Caco-2 (cell line): ENCODE measurements at places on chromosomes 6 and 20. TPM values are rescaled to one million over a fixed set of nuclear protein-coding genes. Genes with fewer than 3 reads are reported as not detected.
A peak's percentile ranks its signal among the peaks of the same experiment; 100 is the strongest.

DNA sequence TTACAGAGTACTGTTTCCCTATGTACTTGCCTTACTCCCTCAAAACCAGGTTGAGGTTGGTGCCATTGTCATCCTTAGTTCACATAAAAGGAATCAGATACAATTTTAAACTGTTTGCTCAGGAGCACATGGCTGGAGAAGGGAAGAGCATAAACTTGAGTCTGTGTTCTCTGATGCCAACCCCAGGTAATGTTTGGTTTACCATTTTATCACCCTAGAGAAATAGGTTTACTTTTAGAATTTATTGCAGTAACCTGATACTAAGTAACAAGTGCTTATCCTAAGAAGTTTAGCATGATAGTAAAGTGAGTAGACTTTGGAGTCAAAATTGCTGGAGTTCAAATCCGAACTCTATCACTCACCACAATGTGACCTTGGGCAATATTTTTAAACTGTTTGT, 86.3 kb downstream of the RFPL4B start:
- no peaks in the 10 kb centered on the region for H3K27me3 ChIP-seq
- H3K4me3 ChIP-seq = no peak overlapping the region
- H3K27ac ChIP-seq = no peak overlapping the region

GRCh38 chr20:37630166-37630565, 63.7 kb upstream of the CTNNBL1 start:
- no peaks in the 10 kb centered on the region for H3K27me3 ChIP-seq
- H3K27ac ChIP-seq = no peak overlapping the region
- peaks cover 4% of the 10 kb centered on the region; the same call in 1 of the 2 replicates for H3K4me1 ChIP-seq
- no peaks in the 10 kb centered on the region for H3K36me3 ChIP-seq
- no peak for DNase-seq

The KHDC1 gene
- 8.1 and 8.6 TPM in 2 replicates for total RNA-seq

GRCh38 chr20:58993332-58994248, 12.5 kb downstream of the NELFCD start:
- DNase-seq = peak; percentile 41
- H3K4me3 ChIP-seq = no peak overlapping the region
- no peak overlapping the region for H3K27ac ChIP-seq
- peaks cover 15% of the 10 kb centered on the region for H3K4me1 ChIP-seq
- H3K27me3 ChIP-seq = no peaks in the 10 kb centered on the region

The ZC3H12D gene
- 0.57 and 0.65 TPM in 2 replicates for total RNA-seq

The TMEM170B gene
- total RNA-seq = 3.1 and 4.0 TPM in 2 replicates

GRCh38 chr20:34190679-34191090, 50.5 kb upstream of the ASIP start:
- no peaks in the 10 kb centered on the region; the same call in 1 of the 2 replicates for H3K27me3 ChIP-seq
- no peaks in the 10 kb centered on the region for H3K4me1 ChIP-seq
- no peaks in the 10 kb centered on the region for H3K36me3 ChIP-seq
- peak; percentile 89 for DNase-seq
- no peak overlapping the region for H3K27ac ChIP-seq

DNA sequence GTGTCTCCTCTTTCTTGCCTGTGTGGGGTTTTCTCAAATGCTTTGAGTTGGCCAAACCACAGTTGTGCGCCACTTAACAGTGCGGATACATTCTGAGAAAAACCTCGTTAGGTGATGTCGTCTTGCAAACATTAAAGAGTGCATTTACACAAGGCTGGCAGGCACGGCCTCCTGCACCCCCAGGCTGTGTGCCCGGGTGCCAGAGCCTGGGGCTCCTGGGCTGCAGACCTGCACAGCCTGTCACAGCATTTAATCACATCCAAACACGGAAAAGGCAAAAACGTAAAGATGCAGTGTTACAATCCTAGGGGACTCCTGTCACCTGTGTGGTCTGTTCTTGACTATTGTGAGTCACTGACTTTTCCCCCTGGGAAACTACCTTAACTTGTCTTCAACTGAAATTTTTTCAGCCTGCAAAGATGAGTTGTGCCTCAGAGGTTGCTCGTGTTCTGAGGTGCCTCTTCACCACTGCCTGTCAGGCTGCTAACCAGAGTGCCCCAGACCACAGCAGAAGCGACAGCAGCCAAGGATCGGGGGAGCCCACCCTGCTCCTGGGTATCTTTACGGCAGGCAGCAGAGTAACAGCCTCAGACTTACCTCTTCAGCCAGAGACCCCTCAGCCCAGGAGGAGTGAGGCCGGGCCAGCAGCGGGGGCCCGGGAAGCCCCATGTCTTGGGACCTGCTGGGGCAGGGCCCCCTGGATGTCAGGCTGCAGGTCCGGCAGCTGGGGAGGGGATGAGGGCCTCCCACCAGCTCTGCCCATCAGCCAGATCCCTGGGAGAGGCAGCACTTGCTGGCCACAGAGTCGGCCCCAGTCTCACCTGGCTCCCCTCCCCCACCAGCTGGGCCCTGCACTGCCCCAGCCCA, 683 bp upstream of the C20orf204 start:
- no peak for DNase-seq
- H3K27me3 ChIP-seq = no peaks in the 10 kb centered on the region
- H3K36me3 ChIP-seq = peaks cover 6% of the 10 kb centered on the region; the same call in 1 of the 2 replicates
- H3K4me1 ChIP-seq = peaks cover 34% of the 10 kb centered on the region

DNA sequence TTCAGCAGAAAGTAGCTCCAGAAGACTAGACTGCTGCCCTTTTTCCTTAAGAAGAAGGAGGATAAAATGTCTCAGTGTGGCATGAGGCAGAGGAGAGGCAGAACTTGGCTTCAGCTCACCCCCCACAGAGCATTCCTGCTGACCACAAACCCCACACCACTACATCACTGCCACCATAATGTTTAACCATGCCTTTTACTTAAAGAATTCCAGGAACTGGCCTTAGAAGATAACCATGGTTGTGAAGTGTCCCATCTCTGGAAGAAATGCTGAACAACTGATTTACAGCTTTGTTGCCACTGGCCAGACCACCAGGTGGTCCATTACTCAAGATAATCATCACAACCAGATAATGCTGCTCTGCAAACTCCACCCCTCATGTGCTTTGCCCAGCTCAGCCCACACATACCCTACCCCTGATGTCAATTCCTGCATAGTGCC, 154.1 kb downstream of the CD24 start:
- peaks cover 8% of the 10 kb centered on the region for H3K4me1 ChIP-seq
- H3K27me3 ChIP-seq = no peaks in the 10 kb centered on the region
- no peak overlapping the region for H3K27ac ChIP-seq
- no peak overlapping the region for H3K4me3 ChIP-seq

GRCh38 chr6:166553563-166554271, 32.8 kb downstream of the RAMACL start:
- H3K36me3 ChIP-seq = no peaks in the 10 kb centered on the region
- H3K4me1 ChIP-seq = no peaks in the 10 kb centered on the region
- H3K4me3 ChIP-seq = no peak overlapping the region
- no peak for DNase-seq
- peaks cover 2% of the 10 kb centered on the region for H3K27me3 ChIP-seq
- H3K27ac ChIP-seq = no peak overlapping the region

The OR2H1 gene
- not detected in 2 replicates for total RNA-seq

DNA sequence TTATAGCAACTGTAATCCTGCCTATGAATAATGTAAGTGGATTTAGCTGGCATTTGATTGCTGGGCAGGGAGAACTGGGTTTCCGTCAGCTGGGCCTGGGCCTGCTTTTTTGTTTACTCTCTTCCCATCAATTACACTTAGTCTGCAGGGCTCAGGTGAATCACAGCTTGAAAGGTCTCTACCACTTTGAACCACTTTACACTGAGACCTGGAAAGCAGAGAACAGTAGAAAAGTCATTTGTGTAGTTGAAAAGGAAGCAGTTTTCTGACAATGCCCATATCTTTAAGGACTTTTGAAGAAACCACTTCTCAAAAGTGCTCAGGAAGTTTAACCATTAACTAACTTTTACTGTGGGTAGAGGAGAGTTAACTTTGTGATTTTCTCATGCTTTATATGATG, 315.4 kb upstream of the SASH1 start:
- H3K4me1 ChIP-seq = no peaks in the 10 kb centered on the region
- H3K4me3 ChIP-seq = no peak overlapping the region
- no peak for DNase-seq
- H3K27me3 ChIP-seq = no peaks in the 10 kb centered on the region

GRCh38 chr6:44787254-44787834, 399.8 kb downstream of the CDC5L start:
- H3K36me3 ChIP-seq = no peaks in the 10 kb centered on the region
- H3K27ac ChIP-seq = no peak overlapping the region
- no peak for DNase-seq
- H3K4me1 ChIP-seq = no peaks in the 10 kb centered on the region
- H3K27me3 ChIP-seq = no peaks in the 10 kb centered on the region

DNA sequence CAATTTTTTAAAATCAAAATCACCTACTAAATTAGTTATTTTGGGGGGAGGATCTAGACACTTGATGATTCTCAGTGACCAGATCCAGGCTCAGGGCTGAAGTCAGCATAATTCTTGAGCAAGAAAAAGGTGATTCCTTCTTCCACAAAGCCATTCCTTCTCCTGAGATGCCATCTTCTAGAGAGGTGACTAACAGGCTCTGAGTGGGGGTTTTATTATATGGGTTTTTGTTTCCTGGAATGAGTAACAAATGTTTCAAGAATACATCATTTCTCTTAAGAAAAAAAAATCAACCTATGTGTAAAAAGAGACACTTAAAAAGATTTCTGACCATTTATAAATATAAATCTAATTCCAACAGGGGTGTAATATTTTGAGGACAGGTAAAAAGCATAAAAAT, 154.3 kb downstream of the NFATC2 start:
- H3K27ac ChIP-seq = no peak overlapping the region
- H3K4me1 ChIP-seq = peaks cover 14% of the 10 kb centered on the region
- H3K4me3 ChIP-seq = no peak overlapping the region

The ASXL1 gene
- 226 and 233 TPM in 2 replicates for total RNA-seq

The GABRR1 gene
- 0.12 and 0.43 TPM in 2 replicates for total RNA-seq

DNA sequence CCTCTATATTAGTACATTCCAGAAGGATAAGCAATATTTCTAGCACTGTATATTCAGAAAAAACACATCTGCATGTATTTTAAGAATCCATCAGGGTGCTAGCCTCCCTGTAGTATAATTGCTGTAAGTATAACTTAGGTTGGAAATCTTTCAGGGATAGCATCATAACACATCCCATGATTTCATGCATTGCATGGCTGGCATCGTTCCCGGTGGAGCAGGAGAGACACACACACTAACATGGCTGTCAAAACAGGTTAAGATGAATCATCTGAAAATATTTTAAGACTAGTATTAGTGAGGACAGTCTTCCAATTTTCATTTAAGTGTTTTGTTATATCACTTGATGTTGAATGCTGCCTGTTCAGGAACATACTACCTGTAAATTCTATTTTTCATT, 32.1 kb upstream of the CENPW start:
- no peaks in the 10 kb centered on the region for H3K4me1 ChIP-seq
- H3K36me3 ChIP-seq = no peaks in the 10 kb centered on the region
- no peaks in the 10 kb centered on the region for H3K27me3 ChIP-seq
- H3K4me3 ChIP-seq = no peak overlapping the region

GRCh38 chr6:26312501-26313397, 52.2 kb upstream of the BTN3A2 start:
- H3K36me3 ChIP-seq = no peaks in the 10 kb centered on the region
- peaks cover 17% of the 10 kb centered on the region for H3K4me1 ChIP-seq
- no peaks in the 10 kb centered on the region for H3K27me3 ChIP-seq
- peak overlapping the region; percentile 95 for H3K27ac ChIP-seq
- DNase-seq = peak; percentile 84

- peaks cover 6% of the 10 kb centered on the region for H3K27me3 ChIP-seq
- no peak overlapping the region for H3K4me3 ChIP-seq
- H3K36me3 ChIP-seq = no peaks in the 10 kb centered on the region
- DNase-seq = peak; percentile 35
- no peak overlapping the region for H3K27ac ChIP-seq
These were observed 66.3 kb downstream of the YTHDF1 start for GRCh38 chr20:63149531-63150192.

DNA sequence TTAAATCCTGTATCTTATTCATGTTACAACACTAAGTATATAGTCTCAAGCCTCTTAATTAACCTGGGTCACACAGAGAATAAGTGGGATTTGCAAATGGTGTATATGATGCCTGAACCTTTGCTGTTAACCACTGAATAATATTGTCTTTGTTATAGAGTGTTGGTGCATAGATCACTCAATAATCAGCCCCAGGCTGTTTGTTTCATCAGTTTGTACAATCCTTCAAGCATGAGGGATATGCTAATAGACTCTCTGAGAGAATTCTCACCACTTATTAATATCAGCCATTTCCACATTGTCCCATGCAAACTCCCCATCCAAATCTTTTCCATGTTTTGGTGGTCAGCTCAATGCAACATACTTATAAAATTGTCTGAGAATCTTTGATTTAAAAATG, 21.7 kb downstream of the OR2B6 start:
- H3K36me3 ChIP-seq = no peaks in the 10 kb centered on the region
- DNase-seq = no peak

The PXDC1 gene
- total RNA-seq = 36.9 and 42.9 TPM in 2 replicates

GRCh38 chr6:36386495-36387439, 702 bp downstream of the ETV7 start:
- H3K27me3 ChIP-seq = peaks cover 3% of the 10 kb centered on the region; the same call in 1 of the 2 replicates
- H3K36me3 ChIP-seq = no peaks in the 10 kb centered on the region
- no peaks in the 10 kb centered on the region for H3K4me1 ChIP-seq

The SLC24A3 gene
- total RNA-seq = 0.14 and 0.21 TPM in 2 replicates

- DNase-seq = no peak
- no peaks in the 10 kb centered on the region for H3K27me3 ChIP-seq
- H3K27ac ChIP-seq = no peak overlapping the region
- H3K36me3 ChIP-seq = no peaks in the 10 kb centered on the region; the same call in 1 of the 2 replicates
- H3K4me3 ChIP-seq = no peak overlapping the region
- no peaks in the 10 kb centered on the region for H3K4me1 ChIP-seq
These were observed 110.8 kb upstream of the SCP2D1 start for GRCh38 chr20:18702736-18703135.

The PSORS1C2 gene
- total RNA-seq = not detected in 2 replicates

The HLA-DRB1 gene
- not detected in 2 replicates for total RNA-seq

The TNFRSF6B gene
- total RNA-seq = not detected in 2 replicates

GRCh38 chr6:30684386-30685156, 1.9 kb downstream of the PPP1R18 start:
- no peak overlapping the region for H3K27ac ChIP-seq
- no peak for DNase-seq
- H3K4me3 ChIP-seq = no peak overlapping the region

DNA sequence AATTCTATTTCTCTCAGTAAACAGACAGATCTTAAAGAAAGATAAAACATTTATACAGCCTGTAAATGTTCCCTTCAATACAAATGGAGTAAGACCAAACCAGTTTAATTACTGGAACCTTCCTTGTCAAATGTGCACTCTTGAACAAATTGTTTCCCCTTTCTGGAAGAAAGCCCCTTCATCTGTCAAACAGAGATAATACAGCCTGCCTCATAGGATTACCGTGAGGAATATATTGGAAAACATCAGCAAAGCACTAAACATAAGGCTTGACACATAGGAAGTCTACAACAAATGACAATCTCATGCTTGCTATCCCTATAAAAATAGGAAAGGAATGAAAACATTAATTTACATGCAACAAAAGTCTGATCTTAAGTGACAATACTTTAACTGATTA, 173.8 kb downstream of the PTPRK start:
- DNase-seq = no peak
- H3K27me3 ChIP-seq = no peaks in the 10 kb centered on the region
- peaks cover 27% of the 10 kb centered on the region for H3K4me1 ChIP-seq
- no peaks in the 10 kb centered on the region for H3K36me3 ChIP-seq
- H3K27ac ChIP-seq = no peak overlapping the region
